AG04449 (cell line): ENCODE measurements at places on chromosomes 16 and 17.

DNA sequence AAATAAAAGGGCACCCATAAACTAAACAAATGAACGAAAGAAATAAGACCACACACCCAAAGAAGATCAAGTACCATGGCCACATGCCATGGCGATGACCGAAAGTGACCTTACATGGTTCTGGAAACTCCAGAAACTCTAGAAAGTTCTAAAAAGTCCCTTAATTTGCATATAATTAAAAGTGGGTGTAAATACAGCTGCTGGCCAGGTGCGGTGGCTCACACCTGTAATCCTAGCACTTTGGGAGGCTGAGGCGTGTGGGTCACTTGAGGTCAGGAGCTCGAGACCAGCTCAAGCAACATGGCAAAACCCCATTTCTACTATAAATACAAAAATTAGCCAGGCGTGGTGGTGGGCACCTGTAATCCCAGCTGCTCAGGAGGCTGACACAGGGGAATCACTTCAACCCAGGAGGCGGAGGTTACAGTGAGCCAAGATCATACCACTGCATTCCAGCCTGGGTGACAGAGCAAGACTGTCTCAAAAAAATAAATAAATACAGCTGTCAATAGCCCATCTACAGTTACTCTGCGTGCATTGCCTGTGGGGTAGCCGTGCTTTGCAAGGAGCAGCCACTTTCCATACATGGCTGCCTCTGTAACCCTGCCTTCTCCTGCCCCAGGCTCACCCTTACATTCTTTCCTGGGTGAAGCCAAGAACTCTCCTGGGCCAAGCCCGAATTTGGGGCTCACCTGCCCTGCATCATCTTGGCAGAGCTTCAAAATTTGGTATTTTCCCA is 7.2 kb upstream of the ZNF778 start:
- no peak for DNase-seq

DNA sequence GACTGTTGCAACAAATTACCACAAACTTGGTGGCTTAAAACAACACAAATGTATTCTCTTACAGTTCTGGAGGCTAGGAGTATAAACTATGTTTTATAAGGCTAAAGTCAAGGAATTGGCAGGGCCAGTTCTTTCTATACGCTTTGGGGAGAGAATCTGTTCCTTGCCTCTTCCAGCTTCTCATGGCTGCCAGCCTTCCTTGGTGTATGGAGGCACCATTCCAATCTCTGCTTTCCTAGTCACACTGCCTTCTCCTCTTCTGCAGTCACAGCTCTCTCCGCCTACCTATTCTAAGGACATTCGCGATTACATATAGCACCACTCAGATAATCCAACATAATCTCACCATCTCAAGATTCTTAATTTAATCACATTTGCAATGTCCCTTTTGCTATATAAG is 140.4 kb upstream of the GNAO1 start:
- DNase-seq = no peak

- no peak for DNase-seq
These were observed 55.8 kb downstream of the MYH13 start for GRCh38 chr17:10316801-10317542.

GRCh38 chr17:61815863-61816503 is 47.3 kb downstream of the BRIP1 start:
- DNase-seq = no peak

GRCh38 chr17:64441772-64442540 is 7.0 kb upstream of the MILR1 start:
- DNase-seq = peak; percentile 33

DNA sequence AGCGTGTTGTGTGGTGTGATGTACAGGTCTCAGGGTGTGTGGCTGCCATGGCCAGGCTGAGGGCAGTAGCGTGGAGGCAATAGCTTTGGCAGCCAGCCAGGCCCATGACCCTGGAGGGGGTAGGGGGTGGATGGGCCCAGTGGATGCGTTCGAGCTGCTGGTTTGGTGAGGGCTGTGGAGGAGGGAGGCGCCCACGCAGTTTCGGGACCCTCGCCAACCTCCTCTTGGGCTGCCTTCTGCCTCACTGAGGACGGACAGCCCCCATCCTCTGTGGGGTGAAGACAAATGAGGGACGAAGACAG is 238.6 kb upstream of the GSE1 start:
- DNase-seq = no peak

- DNase-seq = no peak
These were observed 55.5 kb upstream of the IL34 start for GRCh38 chr16:70590722-70591415.

GRCh38 chr17:43135454-43135819 is 10.3 kb upstream of the BRCA1 start:
- no peak for DNase-seq

DNA sequence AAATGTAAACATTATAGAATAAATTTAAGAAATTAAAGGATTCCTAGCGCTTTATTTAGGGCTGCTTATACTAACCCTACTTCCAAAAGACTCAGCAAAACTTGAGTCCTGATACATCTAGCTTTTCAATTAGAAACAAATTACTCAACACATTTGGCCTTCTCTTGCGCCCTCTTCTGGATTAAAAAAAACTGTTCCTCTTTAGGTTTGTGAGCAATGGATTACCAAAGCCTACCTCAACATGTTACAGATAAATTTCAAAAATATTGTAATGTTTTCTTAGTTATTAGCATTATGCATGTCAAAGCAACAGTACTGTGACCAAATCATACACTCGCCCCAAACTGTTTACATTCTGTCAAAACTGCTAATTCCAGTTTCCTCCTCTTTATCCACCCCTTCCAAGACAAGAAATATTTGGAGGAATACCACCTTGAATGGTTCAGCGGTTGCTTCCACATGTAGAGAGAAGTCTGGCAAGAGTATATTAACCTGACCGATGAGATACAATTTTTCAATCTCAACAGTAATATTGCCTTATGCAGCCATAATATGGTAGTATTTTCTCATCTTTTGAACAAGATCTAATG is 2.7 kb downstream of the NUFIP2 start:
- DNase-seq = peak; percentile 17

- DNase-seq = no peak
These were observed 3.7 kb downstream of the FTO start for GRCh38 chr16:53707671-53708070.

DNA sequence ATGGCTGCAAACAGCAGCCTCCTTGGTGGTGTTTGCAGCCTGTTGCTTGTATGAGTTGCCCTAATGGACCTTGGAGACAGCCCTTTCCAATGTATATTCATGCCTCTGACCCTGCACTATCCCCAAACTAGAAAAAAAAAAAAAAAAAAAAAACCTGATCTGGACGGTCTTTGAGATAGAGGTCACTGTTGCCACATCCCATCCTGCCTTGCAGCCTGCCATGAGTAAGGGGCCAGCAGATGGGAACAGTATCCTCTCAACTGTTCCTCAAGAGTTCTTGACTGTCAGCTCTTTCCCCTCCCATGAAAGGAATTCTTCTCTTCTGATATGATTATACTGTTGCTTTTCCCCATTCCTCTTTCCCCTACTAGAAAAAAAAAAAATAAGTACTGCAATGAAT is 152.4 kb downstream of the SSH2 start:
- no peak for DNase-seq

GRCh38 chr17:75067856-75068255 is 19.9 kb upstream of the SLC16A5 start:
- DNase-seq = no peak
